ENCODE measurements at places on chromosomes 13 and 19.
A peak's percentile ranks its signal among the peaks of the same experiment; 100 is the strongest.

- DNase-seq = no peak
Observed at GRCh38 chr13:87084192-87084591, 587.0 kb upstream of the SLITRK5 start.

GRCh38 chr19:10299545-10300458 is 9.8 kb downstream of the ZGLP1 start:
- no peak for DNase-seq

- DNase-seq = peak; percentile 45
Observed at GRCh38 chr13:99542788-99543406, 41.6 kb downstream of the TM9SF2 start.

- DNase-seq = no peak
Observed at GRCh38 chr13:52947921-52948373, 80.7 kb upstream of the OLFM4 start.

GRCh38 chr13:108070491-108070890 is 144.8 kb downstream of the LIG4 start:
- no peak for DNase-seq

GRCh38 chr13:94419925-94420305 is 59.6 kb downstream of the DCT start:
- DNase-seq = no peak

DNA sequence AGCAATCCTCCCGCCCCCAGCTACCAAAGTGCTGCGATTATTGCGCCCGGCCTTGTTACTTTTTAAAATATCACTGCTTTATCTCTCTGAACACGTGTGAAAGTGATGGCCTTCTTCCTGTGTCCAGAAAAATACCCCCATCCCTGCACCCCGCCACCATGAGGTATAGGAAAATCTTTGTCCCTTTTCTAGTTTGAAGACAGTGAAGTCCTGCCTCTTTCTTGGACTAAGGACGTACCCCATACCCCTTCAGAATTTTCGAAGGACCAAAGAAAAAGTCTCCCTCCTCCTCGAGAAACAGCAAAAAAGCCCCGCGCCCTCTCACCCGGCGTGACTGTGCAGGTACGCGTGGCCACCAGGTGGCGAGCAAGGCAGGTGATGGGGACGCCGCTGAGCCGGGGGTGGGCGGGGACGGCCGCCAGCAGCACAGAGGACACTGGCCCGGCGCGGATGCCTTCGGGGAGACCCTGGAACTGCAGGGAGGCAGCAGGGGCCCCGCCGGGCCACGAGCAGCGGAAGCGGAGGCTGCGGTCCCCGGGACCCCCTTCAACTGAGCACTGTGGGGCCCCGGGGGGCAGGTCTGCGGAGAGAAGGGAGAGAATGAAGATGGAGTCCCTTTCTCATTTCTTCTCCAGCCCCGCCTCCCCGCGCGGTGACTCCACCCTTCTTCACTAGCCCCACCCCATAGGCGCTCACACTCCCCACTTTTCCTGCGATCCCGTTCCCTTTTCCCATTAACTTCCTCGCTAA is 3.2 kb downstream of the VSIG10L start:
- peak; percentile 84 for DNase-seq

DNA sequence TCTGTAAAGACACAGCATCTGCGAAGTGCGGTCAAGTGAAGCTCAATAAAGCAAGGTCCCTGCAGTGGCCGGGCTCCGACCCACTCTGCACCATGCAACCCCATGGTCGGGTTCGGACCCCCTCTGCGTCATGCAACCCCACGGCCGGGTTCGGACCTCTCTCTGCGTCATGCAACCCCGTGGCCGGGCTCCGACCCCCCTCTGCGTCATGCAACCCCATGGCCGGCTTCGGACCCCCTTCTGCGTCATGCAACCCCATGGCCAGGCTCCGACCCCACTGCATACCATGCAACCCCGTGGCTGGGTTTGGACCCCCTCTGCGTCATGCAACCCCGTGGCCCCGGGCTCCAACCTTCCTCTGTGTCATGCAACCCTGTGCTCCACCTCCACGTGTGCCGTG is 43.8 kb downstream of the CARS2 start:
- DNase-seq = no peak

- DNase-seq = no peak
Observed at GRCh38 chr13:20988909-20989655, 72.3 kb downstream of the LATS2 start.

DNA sequence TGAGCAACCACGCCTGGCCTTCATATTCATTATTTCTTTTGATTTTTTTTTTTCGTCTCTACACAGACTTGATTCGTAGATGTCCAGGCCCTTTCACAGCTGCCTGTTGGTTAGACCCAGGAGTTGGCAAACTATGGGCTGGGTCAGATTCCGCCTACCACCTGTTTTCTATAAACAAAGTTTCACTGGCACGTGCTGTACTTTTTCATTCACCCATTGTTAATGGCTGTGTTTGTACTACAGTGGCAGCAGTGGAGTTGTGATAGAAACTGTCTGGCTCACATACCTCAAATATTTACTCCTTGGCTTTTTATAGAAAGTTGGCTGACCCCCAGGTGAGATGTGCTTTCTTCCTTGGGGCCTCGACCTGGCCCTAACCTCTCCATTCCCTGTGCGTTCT is 72.9 kb upstream of the TEX29 start:
- DNase-seq = no peak

DNA sequence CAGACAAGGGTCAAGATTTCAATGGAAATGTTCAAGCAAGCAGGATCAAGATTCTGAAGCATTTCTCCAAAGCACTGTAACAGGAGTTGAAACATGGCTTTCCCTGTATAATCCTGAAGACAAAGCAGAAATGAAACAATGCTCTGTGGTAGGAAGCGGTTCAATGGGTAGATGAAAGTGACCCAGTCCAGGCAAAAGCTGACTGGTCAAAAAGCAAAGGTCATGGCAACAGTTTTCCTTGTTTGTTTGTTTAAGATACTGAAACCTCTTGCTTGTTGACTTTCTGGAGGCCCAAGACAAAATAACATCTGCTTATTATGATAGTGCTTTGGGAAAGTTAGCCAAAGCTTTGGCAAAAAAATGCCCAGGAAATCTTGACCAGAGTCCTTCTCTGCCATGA is 1343.9 kb upstream of the PCDH9 start:
- no peak for DNase-seq

GRCh38 chr19:42030645-42031440 is 36.8 kb upstream of the ATP1A3 start:
- DNase-seq = no peak

- DNase-seq = no peak
Observed at GRCh38 chr13:32229443-32229842, 85.7 kb downstream of the ZAR1L start.

- DNase-seq = peak; percentile 87
Observed at GRCh38 chr13:76667551-76667950, 218.7 kb downstream of the KCTD12 start.

- no peak for DNase-seq
Observed at GRCh38 chr13:96935901-96936300, 58.4 kb downstream of the OXGR1 start.

DNA sequence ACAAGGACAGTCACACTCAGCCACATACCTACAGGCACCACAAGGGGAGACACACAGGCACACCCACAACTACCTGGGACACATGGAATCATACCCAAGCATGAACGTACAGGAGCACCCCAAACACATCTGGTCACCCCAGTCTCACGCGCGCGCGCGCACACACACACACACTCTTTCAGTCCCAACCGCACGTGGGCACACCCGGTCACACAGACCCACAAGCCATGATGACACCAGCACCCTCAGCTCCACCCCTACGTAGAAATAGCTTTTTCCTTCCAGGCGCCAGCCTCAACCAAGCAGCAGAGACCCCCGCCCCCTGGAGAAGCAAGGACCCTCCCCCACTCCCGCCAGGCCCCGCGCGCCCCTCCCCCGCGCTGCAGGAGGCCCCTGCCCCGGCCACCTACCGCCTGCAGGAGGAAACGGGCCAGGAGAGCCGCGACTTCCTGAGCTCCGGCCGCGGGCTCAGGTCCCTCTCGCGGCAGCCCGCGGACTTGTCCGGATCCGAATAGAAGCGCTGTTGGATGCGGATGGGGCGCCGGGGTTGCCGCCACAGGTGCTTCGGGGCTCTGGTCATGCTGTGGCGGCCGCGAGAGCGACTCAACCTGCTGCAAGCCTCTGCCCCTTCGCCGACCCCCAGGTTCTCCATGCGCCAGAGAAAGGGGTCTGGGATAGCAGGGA is 6.4 kb upstream of the PDE4C start:
- DNase-seq = no peak

- peak; percentile 11 for DNase-seq
Observed at GRCh38 chr13:107296804-107297203, 728.9 kb upstream of the ARGLU1 start.

DNA sequence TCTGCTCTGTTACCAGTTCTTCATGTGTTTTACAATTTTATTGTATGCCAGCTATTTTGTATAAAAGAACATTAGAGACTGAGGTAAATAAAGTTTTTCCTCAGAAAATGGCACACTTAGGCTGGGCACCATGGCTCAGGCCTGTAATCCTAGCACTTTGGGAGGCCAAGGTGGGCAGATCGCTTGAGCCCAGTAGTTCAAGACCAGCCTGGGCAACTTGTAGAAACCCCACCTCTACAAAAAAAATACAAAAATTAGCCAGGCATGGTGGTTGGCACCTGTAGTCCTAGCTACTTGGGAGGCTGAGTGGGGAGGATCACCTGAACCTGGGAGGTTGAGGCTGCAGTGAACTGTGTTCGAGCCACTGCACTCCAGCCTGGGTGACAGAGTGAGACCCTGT is 32.0 kb downstream of the CCDC8 start:
- no peak for DNase-seq

DNA sequence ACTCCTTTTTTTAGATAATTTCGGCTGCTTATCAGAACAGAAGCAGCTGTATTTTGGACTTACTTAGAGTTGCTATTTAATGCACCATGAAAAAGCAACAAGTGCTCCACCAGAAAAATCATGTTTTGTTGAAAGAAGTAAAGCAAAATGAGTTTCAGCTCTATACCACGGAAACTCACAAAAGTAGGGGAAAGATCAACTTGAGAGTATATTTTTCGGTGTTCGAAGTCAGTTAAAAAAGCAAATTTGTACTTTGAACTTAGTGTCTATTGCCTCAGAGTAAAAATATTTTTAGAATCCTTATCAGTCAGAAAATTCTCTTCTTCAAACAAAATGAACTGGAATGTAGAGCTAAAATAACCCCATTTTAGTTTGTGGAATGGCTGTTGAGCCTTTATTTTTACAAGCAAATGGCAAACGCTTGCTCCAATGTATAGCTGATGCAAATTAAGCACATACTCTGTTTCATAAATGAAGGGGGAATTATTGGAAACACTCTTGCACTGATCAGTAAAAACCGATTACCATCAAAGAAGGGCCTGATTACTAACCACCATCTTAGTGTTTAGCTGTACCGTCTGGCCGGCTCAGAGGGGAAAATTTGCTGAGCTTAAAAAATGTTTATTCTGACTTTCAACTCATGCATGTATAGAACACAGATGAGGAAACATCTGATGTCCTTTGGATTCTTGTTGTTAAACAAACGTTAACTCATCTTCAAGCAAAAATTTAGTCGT is 540.7 kb downstream of the GPC6 start:
- DNase-seq = no peak

- no peak for DNase-seq
Observed at GRCh38 chr19:43286096-43286495, 16.8 kb upstream of the PSG9 start.

DNA sequence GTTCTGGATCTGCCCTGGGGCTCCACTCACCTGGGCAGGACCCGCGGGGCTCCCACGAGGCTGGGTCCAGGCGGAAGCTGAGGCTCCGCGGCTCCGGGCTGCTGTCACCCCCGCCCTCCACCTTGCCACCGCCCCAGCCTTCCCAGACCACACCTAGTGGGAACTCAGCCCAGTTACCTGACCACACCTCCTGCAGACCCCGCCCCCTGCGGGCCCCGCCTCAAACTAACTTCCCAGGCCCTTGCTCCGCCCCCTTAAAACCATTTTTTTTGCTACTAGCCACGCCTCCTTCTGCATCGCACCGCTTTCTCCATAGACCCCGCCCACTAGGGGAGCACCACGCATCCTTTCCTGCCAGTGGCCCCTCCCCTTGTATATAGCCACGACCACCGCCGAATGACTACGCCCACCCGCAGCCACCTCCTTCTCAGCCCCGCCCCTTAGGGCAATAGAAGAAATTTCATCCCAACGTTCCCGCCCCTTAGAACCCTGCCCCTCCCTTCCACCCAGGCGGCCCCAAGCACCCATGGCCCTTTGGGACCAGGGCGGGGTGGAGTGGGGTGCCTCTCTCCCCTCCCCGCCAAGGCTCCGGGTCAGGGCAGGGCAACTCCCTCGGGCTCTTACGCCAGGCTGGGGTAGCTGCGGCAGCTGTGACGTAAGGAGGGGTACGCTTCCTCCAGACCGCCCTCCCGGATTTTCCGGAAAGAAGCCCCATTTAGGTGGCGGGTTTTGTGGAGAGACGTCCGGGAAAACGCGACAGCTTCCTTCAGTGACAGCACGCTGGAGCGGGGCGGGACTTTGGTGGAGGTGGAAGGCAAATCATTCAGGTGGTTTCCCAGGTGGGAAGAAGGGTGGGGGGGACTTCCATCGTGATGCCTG is at the start of gene SH2D3A:
Gene SH2D3A, minus strand, starts transcription at position 79 of the 879 bp plus-strand sequence. CDS start 3,687 bp downstream, outside the sequence.
- DNase-seq = peak; percentile 55

DNA sequence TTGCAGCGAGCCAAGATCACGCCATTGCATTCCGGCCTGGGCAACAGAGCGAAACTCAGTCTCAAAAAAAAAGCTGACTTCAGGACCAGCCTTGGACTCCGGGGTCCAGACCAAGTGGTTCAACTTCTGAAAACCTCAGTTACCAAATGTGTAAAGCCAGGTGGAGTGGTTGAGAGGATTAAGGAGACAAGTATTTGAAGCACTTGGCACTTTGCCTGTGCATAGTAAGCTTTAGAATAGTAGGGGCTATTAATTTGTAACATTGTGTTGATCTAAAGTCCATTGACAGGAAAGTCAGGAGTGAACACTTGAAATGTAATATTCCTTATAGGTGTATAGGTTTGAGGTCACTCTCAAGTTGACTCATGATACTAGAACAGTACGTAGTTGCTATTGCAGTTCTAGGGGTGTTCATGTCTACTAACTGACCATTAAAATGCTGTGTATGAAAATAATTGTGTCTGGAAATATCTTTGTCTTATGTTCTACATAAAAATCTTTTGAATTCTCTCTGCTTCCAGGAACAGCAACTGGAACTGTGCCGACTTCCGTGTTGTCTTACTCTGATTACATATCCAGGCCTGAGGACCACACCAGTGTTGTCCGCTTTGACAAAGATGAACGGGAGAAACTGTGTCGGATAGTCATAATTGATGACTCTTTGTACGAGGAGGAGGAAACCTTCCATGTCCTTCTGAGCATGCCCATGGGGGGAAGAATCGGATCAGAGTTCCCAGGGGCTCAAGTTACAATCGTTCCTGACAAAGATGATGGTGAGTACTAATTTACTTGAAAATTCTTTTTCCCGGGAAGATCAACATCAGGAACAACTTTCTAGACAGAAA is 97.4 kb downstream of the FREM2 start:
- no peak for DNase-seq

DNA sequence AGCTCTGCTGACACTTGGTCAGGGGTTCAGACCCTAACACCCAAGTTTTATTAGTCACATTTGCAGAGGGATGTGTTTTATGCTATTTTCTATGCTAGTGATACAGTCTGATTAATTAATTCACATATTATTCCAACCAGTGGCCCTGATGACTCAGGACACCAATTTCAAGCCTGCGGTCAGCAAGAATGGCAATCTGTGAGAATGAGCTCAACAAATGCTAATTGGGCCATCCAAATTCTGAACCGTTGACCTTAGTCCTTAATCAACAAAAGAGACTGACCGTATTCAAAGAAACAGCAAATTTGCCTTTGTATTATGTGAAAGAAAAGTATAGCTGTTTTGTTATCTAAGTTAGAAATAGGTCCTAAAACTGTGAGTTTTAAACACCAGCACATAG is 9.6 kb upstream of the KL start:
- DNase-seq = no peak

All from dermis blood vessel endothelial cell (primary cell).